ENCODE measurements at places on chromosomes 1 and 21.

DNA sequence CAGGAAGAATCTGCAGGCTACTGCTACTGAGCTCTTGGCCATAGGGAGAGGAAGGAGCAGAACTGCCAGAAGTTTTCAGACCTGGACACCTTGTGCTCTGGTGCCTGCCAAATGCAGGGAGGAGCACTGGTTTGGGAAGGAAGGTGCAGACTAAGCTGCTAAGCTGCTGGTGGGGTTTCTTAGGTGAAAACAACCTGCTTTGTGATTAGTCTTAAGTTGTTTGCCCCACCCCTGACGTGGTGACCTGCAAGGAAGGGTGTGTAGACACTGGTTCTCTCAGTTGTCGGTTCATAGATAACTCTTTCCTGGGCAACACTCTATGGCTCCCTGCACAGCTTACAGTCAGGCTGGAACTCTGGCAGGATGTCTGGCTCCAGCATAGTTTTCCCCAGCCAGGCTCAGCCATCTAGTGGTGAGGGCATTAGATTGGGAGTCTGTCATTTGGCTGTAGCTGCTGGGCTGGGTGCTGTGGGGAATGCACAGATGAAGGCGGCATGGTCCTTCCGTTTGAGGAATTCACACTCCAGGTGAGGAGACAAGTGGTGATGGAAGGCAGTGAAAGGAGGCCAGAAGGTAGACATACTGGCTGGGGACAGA is 10.3 kb upstream of the S100A10 start:
- H3K27ac ChIP-seq, result no peak overlapping the region
- no peak overlapping the region for H3K4me3 ChIP-seq
- DNase-seq, result no peak
- H3K4me1 ChIP-seq, result peaks cover 14% of the 10 kb centered on the region
- peaks cover 46% of the 10 kb centered on the region for H3K27me3 ChIP-seq

GRCh38 chr1:36584874-36585453 is 102.3 kb upstream of the CSF3R start:
- peaks cover 2% of the 10 kb centered on the region for H3K36me3 ChIP-seq
- no peak overlapping the region for H3K27ac ChIP-seq
- H3K4me1 ChIP-seq, result no peaks in the 10 kb centered on the region
- no peak overlapping the region for H3K4me3 ChIP-seq
- H3K27me3 ChIP-seq, result peaks cover 31% of the 10 kb centered on the region

- peaks cover 41% of the 10 kb centered on the region for H3K4me1 ChIP-seq
- DNase-seq, result no peak
- no peak overlapping the region for H3K4me3 ChIP-seq
- no peaks in the 10 kb centered on the region for H3K27me3 ChIP-seq
Measured at GRCh38 chr1:12125422-12126355, 41.1 kb upstream of the TNFRSF1B start.

DNA sequence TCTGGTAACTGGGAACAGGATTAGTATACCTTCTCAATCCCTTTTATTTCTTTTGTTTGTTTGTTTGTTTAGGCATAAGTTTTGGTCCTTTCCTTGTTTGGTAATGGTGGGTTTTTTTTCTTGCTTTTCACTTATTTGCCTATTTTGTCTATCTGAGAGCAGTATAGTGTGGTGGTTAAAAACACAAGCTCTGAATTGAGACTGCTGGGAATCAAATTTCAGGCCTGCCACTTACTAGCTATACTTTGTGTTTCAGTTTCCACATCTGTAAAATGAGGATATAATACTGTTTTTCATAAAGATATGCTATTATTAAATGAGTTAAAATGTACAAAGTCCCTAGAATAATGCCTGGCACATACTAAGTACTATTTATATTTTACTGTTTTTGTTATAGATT is 81.6 kb upstream of the IVNS1ABP start:
- no peak overlapping the region for H3K27ac ChIP-seq
- peaks cover 2% of the 10 kb centered on the region for H3K27me3 ChIP-seq
- peaks cover 18% of the 10 kb centered on the region for H3K4me1 ChIP-seq
- peaks cover 6% of the 10 kb centered on the region for H3K36me3 ChIP-seq

GRCh38 chr1:29224356-29224837 is 6.3 kb downstream of the MECR start:
- DNase-seq, result no peak
- H3K4me1 ChIP-seq, result no peaks in the 10 kb centered on the region
- no peak overlapping the region for H3K4me3 ChIP-seq
- peaks cover 6% of the 10 kb centered on the region for H3K36me3 ChIP-seq
- no peaks in the 10 kb centered on the region for H3K27me3 ChIP-seq

DNA sequence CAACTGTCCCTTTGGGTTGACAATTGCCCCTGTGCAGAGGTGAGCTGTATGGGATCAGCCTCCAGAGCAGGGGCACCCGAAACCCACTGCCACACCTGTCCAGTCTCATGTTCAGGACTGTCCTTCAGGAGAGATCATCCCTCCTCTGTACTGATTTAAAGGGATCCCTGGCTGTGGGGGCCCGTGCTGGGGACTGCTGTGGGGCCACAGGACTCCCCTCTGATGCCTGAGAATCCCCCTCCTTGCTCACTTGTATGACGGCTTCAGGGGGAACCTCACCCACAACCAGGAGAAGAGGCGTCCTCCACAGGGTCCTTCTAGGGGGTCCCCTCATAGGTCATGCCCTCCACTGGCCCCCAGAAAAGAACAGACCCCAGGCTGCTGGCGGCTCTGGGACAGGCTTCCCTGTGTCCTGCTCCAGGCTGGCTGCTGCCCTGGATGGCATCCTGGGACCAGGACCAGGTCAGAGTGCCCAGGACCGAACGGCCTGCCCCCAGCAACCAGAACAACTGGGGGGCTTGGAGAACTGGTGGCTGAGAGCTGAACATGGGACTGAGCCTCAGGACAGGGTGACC is 77.5 kb upstream of the ACTRT2 start:
- H3K36me3 ChIP-seq, result no peaks in the 10 kb centered on the region
- no peaks in the 10 kb centered on the region for H3K27me3 ChIP-seq
- H3K4me1 ChIP-seq, result no peaks in the 10 kb centered on the region
- no peak overlapping the region for H3K4me3 ChIP-seq
- H3K27ac ChIP-seq, result no peak overlapping the region
- no peak for DNase-seq
